ENCODE measurements at places on chromosomes 7 and 10. TPM values are rescaled to one million over a fixed set of nuclear protein-coding genes. Genes with fewer than 3 reads are reported as not detected.

The GIMAP7 gene
- total RNA-seq = 11.7 TPM

The ADARB2 gene
- total RNA-seq = 4.1 TPM

The C10orf67 gene
- 0.18 TPM for total RNA-seq

DNA sequence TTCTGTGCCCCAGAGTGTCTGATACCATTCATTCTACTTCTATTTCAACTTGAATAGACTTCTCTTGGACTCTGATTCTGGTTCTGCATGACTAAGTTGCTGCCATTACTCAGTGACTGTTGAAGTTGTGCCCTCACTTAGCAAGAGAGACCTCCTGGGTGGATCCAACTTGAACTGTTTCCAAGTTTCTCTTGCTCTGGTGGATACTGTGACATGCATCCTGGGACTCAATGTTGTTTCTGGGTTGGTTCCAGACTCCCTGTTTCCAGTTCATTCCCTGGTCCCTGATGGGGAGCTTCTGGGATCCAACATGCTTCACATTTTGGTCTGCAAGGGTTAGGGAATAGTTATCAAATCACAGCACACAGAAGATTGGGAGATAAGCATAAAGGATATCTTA, 26.2 kb upstream of the PRPF18 start:
- DNase-seq = no peak
- no peaks in the 10 kb centered on the region for H3K4me1 ChIP-seq
- H3K4me3 ChIP-seq = no peak overlapping the region
- no peaks in the 10 kb centered on the region for H3K27me3 ChIP-seq
- no peaks in the 10 kb centered on the region for H3K36me3 ChIP-seq
- no peak overlapping the region for H3K27ac ChIP-seq

DNA sequence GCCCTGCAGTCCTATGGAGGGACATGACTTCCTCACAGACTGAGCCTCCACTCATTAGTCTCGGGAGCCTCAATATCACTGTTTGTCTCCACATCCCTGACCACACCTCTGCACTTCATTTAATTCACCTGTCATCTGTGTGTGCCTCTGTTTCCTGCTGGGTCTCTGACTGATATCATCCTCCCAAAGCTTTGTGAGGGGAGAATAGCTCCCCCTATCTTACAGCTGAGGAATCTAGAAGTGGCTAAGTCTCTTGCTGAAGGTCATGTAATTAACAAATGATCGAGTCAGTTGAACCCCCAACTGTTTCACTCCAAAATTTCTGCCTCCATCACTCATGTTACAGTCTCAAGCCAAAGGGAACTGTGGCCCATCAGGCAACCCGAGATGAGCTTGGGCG, 5.5 kb upstream of the CPXM2 start:
- DNase-seq = no peak
- H3K27ac ChIP-seq = no peak overlapping the region
- no peaks in the 10 kb centered on the region for H3K36me3 ChIP-seq

GRCh38 chr10:88416801-88417200, 166.3 kb downstream of the RNLS start:
- H3K27ac ChIP-seq = no peak overlapping the region
- DNase-seq = no peak
- no peaks in the 10 kb centered on the region for H3K4me1 ChIP-seq
- no peak overlapping the region for H3K4me3 ChIP-seq
- H3K36me3 ChIP-seq = no peaks in the 10 kb centered on the region

- H3K27me3 ChIP-seq = peaks cover 43% of the 10 kb centered on the region
- peak within 1 kb of the TSS; percentile 35 for H3K4me3 ChIP-seq
- DNase-seq = peak; percentile 36
- H3K27ac ChIP-seq = no peak within 1 kb of the TSS
- no peaks in the 10 kb centered on the region for H3K36me3 ChIP-seq
Measured at GRCh38 chr7:43112459-43112940, at the start of gene HECW1. HECW1 (plus strand) TSS chr7:43112647; CDS start chr7:43243906, 131,259 bp downstream.

GRCh38 chr7:142057101-142057500, 54.4 kb upstream of the MGAM2 start:
- H3K27me3 ChIP-seq = no peaks in the 10 kb centered on the region
- no peak overlapping the region for H3K27ac ChIP-seq
- peak; percentile 0 for DNase-seq
- H3K4me1 ChIP-seq = no peaks in the 10 kb centered on the region

DNA sequence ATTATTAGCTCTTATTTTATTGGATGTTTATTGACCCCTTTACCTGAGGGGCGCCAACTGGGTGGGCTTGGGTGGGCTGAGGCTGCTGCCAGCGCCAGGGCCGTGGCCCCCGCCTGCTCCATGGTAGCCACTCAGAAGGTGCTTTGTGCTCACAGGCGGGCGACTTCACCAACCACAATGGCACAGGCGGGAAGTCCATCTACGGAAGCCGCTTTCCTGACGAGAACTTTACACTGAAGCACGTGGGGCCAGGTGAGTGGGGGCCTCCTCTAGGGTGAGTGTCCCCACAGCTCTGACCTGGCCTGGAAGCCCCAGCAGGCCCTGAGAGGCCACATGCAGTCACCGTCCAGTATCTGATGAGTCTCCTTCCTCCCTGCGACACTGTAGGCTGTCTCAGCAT, 4.1 kb downstream of the PPIF start:
- DNase-seq = no peak
- no peak overlapping the region for H3K27ac ChIP-seq
- peaks cover 67% of the 10 kb centered on the region for H3K36me3 ChIP-seq

- no peak overlapping the region for H3K27ac ChIP-seq
- H3K4me3 ChIP-seq = no peak overlapping the region
- no peaks in the 10 kb centered on the region for H3K36me3 ChIP-seq
- H3K27me3 ChIP-seq = no peaks in the 10 kb centered on the region
- no peak for DNase-seq
Measured at GRCh38 chr7:70390251-70390650, 741.7 kb upstream of the GALNT17 start.

DNA sequence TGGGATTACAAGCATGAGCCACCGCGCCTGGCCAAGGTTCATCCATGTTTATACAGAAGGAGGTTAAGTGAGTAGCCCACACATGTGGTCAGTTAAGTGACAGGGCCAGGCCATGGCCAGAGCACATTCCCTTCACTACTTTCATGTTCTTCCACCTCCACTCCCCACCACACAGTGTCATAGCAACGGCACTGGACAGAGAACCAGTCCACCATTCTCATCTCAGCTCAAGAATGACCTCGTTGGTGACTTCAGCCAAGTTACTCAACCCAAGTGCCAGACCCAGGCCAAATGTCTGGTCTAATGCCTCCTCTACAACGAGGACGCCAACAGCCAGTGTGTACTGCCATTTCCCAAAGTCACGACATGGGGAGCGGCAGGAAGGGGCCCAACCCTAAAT, 62.4 kb downstream of the INHBA start:
- H3K27me3 ChIP-seq = no peaks in the 10 kb centered on the region
- DNase-seq = no peak
- H3K4me1 ChIP-seq = no peaks in the 10 kb centered on the region
- no peaks in the 10 kb centered on the region for H3K36me3 ChIP-seq
- H3K4me3 ChIP-seq = no peak overlapping the region

Measured in stomach (tissue), 19 donors.